ENCODE measurements at places on chromosomes 4 and X. TPM values are rescaled to one million over a fixed set of nuclear protein-coding genes. Genes with fewer than 3 reads are reported as not detected.

DNA sequence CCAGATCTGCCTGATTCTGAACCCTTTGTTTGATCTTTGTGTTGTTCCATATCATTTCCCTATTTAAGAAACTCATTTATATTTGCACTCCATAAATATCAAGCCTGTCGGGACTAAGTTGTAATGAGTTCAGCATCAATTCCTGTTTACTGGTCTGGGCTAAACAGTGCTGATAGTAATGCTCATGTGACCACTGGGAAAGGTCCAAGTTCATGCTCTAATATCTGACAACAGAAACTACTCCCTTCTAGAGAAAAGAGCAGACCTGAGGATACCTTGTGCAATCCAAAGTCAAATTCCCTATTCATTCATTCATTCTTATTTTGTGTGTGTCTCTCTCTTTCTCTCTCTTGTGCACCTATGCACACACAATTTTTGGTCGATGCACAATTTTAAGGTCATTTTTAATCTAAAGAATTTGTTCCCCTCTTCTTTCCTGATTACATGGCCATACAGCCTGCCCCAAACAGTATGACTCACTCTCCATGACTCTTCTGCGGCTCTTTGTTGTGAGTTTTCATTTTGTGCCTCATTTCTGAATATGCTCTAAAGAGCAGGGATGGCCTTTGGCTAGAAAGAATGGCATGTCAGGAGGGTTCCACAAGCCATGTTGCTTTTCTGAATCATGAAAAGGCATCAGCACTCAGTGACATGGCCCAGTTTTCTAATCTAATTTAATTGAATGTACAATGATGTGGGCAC lies 664.3 kb downstream of the RPA4 start:
- H3K27ac ChIP-seq = no peak overlapping the region
- no peak overlapping the region for H3K4me3 ChIP-seq

- no peak for DNase-seq
- H3K27me3 ChIP-seq = no peaks in the 10 kb centered on the region
- no peaks in the 10 kb centered on the region for H3K36me3 ChIP-seq
Measured at GRCh38 chr4:70895405-70895804, 6.8 kb upstream of the MOB1B start.

PPP4R3C gene
- total RNA-seq = not detected

DNA sequence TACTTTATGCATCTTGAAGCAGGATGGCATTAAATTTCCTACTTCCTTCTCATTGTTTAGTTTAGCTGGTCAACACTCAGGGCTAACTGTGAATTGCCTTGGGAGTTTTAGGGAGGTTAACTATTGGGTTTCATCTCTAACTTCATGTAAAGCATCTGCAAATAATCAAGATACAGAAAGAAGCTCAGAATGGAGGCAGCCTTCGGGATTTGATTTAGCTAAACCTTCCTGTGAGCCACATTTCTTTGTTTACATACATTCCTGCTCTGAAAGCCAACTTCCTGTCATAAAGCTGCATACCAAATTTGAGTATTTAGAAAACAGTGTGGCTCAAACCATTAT lies 131.7 kb upstream of the PCDH18 start:
- no peak overlapping the region for H3K27ac ChIP-seq
- no peaks in the 10 kb centered on the region for H3K36me3 ChIP-seq
- H3K27me3 ChIP-seq = no peaks in the 10 kb centered on the region
- DNase-seq = no peak
- no peak overlapping the region for H3K4me3 ChIP-seq

DNA sequence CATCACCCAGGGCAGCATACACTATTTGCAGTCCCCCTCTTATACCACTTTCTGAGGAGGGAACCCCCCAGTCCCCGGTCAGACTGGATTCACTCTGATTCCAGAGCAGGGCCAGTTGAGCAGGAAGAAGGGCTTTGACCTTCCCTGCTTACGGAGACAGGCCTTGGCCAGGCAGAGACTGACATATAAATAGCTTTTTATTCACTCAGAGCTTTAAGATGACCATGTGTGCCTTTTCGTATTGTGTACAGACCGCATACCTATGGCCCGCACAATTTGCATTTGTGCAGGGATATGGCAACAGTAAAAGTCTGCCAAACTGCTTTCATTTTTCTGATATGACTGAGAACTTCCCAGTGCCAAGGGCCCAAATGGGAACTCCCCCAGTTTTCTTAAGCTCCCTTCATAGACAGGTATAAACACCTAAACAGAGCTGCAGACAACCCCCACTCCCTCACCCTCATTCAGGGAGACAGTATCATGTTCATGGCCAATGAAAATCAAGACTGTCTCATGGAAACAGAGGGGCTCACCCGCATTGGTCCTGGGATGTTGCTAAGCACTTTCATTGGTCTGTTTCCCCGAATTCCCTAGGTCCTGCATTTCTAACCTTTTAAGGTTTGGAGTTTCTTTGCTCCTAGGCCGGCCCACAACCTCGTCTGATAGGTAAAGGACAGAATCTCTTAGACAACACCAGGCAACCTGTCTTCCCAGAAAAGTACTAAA lies 86.0 kb downstream of the RTL5 start:
- H3K4me1 ChIP-seq = no peaks in the 10 kb centered on the region
- H3K27me3 ChIP-seq = no peaks in the 10 kb centered on the region
- no peak for DNase-seq
- H3K27ac ChIP-seq = no peak overlapping the region
- H3K36me3 ChIP-seq = no peaks in the 10 kb centered on the region
- no peak overlapping the region for H3K4me3 ChIP-seq

PPAT gene
- total RNA-seq = 44.9 TPM

DNA sequence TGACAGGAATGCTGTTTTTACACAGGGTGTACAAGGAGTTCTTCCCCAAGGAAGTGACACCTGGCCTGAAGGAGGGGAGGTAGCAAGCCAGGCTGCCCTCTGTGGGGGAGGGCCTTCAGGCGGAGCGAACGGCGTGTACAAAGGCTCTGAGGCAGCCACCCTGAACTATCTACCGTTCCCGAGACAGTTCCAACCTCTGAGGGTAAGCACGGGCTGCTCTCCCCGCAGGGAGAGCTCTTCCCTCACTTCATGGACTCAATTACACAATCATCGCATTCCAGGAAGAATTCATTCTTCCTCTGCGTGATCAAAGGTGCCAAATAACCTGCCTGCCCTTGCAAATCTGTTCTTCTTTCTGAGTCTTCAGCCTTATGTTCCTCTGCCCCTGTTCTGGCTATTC lies 4.8 kb downstream of the ELK1 start:
- no peak overlapping the region for H3K27ac ChIP-seq
- H3K27me3 ChIP-seq = no peaks in the 10 kb centered on the region
- no peak for DNase-seq
- peaks cover 10% of the 10 kb centered on the region for H3K36me3 ChIP-seq

DNA sequence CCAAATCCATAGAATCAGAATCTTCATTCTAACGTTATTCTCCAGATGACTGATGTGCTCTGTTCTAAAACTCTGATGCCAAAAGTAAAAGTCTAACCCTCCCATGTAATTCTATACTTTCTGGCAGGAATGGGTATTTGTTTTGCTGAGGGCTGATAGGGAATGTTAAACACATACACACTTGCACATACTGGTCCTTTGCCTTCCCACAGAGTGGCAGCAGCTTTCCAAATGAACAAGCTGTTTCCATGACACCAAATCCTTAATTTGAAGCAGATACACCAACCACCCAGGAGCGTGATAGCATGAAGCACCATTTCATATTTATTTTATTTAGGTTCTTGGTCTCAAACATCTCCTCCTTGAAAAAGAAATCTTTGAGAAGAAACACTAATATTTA lies 155.5 kb upstream of the PRDX4 start:
- no peak for DNase-seq
- H3K4me1 ChIP-seq = no peaks in the 10 kb centered on the region
- no peaks in the 10 kb centered on the region for H3K27me3 ChIP-seq
- no peak overlapping the region for H3K27ac ChIP-seq
- H3K4me3 ChIP-seq = no peak overlapping the region

- H3K27ac ChIP-seq = no peak overlapping the region
- no peak for DNase-seq
- peaks cover 5% of the 10 kb centered on the region for H3K27me3 ChIP-seq
Measured at GRCh38 chr4:120105472-120105871, 38.8 kb upstream of the MAD2L1 start.

VEGFC gene
- total RNA-seq = not detected

HPGD gene
- total RNA-seq = not detected

GRCh38 chr4:123488916-123489315 lies 92.3 kb downstream of the SPRY1 start:
- no peak overlapping the region for H3K27ac ChIP-seq
- no peaks in the 10 kb centered on the region for H3K36me3 ChIP-seq
- no peaks in the 10 kb centered on the region for H3K4me1 ChIP-seq
- no peak overlapping the region for H3K4me3 ChIP-seq
- no peaks in the 10 kb centered on the region for H3K27me3 ChIP-seq
- DNase-seq = no peak

XAGE1A gene
- total RNA-seq = not detected

DNA sequence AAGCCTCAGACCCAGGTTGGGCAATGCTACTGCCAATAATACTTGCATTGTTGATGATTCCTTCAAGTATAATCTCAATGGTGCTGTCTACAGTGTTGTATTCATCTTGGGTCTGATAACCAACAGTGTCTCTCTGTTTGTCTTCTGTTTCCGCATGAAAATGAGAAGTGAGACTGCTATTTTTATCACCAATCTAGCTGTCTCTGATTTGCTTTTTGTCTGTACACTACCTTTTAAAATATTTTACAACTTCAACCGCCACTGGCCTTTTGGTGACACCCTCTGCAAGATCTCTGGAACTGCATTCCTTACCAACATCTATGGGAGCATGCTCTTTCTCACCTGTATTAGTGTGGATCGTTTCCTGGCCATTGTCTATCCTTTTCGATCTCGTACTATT lies 7.4 kb downstream of the LPAR4 start:
- no peak for DNase-seq
- no peak overlapping the region for H3K27ac ChIP-seq
- no peaks in the 10 kb centered on the region for H3K27me3 ChIP-seq
- H3K4me3 ChIP-seq = no peak overlapping the region
- no peaks in the 10 kb centered on the region for H3K36me3 ChIP-seq

GRCh38 chr4:126916626-126917140 lies 716.1 kb upstream of the INTU start:
- no peaks in the 10 kb centered on the region for H3K27me3 ChIP-seq
- no peak for DNase-seq
- no peak overlapping the region for H3K27ac ChIP-seq
- no peaks in the 10 kb centered on the region for H3K36me3 ChIP-seq

HTN3 gene
- total RNA-seq = not detected

GRCh38 chrX:133928365-133928764 lies 57.0 kb downstream of the GPC3 start:
- H3K27me3 ChIP-seq = no peaks in the 10 kb centered on the region
- H3K27ac ChIP-seq = no peak overlapping the region
- no peaks in the 10 kb centered on the region for H3K4me1 ChIP-seq
- H3K4me3 ChIP-seq = no peak overlapping the region
